ENCODE measurements at places on chromosomes 7 and 10.

GRCh38 chr7:67484244-67484751, 487.7 kb downstream of the TYW1 start:
- peak; percentile 1 for DNase-seq

DNA sequence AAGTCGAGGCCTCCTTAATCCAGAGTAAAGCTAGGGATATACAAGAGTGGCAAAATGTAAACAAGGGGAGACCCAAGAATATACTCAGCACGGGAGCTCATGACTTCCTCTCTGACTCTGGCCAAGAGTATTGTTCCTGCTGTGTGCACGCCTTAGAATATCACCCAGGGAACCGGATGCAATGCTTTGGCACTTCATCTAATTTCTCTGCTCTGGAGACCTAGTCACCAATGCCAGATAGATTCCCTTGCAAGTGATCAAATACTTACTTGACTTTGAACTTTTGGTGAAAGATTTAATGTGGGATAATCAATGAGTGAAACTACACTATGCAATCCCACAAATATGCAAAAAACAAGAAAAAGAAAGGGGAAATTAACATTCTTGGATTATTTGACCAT, 695.5 kb downstream of the INHBA start:
- no peak for DNase-seq

DNA sequence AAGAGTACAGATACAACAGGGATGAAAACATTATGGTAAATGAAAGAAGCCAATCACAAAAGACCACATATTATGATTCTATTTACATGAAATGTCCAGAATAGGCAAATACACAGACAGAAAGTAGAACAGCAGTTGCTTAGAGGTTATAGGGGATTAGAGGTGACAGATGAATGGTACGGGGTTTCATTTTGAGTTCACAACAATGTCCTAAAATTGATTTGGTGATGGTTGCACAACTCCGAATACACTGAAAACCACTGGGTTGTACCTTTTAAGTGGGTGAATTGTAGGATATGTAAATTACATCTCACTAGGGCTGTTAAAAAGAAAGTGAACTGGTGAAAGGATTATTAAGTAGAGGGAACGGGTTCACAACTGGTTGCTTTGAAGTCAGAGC, 76.3 kb upstream of the MRLN start:
- DNase-seq: no peak

GRCh38 chr7:133682364-133683181, 429.7 kb downstream of the EXOC4 start:
- DNase-seq: no peak

GRCh38 chr7:52017802-52018679, 701.4 kb upstream of the COBL start:
- DNase-seq: no peak

- DNase-seq: no peak
Measured at GRCh38 chr7:114008696-114009095, 89.9 kb upstream of the PPP1R3A start.

- peak; percentile 19 for DNase-seq
Measured at GRCh38 chr7:22726345-22726906, 574 bp upstream of the IL6 start.

GRCh38 chr10:75355706-75356105, 45.9 kb downstream of the ZNF503 start:
- DNase-seq: no peak

- DNase-seq: no peak
Measured at GRCh38 chr10:10055656-10056442, 961.8 kb upstream of the CELF2 start.

DNA sequence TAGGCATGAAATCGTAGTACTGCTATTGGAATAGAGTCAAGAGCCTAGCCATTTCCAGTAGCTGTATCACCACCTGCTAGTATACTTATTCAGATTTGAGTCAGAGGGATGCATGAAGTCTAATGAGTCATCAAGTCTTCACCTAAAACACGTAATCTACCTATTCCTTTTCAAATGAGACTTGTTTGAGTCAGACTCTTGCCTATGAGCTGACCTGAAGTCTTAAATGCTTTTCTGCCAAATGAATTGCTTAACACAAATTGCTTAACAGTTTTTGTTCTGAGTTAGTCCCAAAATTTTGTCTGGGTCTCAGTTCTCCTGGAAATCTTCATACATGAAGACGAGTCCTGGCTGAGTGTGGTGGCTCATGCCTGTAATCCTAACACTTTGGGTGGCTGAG, 165.2 kb downstream of the GNAT3 start:
- DNase-seq: no peak

DNA sequence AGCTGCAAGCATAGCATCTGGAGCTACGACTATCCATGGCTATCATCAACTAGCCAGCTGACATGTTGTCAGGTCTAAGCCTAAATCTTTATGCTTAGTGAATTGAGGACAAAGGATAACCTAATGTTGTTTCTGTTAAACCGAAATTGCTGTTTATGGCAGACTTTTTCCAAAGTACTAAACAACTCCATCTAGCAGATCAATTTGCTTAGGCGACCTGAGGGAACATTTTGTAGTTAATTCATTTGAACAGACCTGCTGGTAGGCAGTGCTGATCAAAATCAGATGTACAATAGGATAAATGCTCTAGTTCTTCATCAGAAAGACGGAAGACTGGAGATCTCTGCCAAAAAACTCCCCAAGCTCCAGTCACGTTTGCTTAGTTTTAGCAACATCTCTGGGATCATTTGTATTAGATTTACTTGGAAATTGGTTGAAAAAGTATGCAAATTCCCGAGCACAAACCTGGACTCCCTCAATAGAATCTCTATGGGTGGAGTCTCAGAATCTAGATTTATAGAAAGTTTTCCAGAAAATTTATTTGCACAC, 301.6 kb upstream of the NRP1 start:
- DNase-seq: no peak

- no peak for DNase-seq
Measured at GRCh38 chr10:6151087-6151977, 51.4 kb upstream of the PFKFB3 start.

GRCh38 chr10:106355450-106355849, 809.1 kb downstream of the SORCS1 start:
- no peak for DNase-seq

GRCh38 chr10:11521860-11522259, 89.6 kb downstream of the USP6NL start:
- DNase-seq: no peak

DNA sequence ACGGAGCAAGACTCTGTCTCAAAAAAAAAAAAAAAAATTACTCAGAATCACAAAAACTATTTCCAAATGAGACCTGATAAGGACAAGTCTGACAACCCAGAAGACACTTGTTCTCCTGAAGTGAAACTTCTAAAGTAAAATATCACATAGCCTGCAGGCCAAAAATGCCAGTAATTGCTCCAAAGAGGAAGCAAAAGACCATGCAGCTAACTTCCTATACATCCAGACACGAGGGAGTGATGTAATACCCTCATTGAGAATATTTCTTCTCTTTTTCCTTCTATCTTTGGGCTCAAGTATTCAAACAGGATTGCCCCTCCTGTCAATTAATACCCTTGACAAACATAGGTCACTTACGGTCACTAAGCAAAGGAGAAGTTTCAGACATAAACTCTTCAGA, 31.2 kb downstream of the ARMH3 start:
- DNase-seq: no peak

DNA sequence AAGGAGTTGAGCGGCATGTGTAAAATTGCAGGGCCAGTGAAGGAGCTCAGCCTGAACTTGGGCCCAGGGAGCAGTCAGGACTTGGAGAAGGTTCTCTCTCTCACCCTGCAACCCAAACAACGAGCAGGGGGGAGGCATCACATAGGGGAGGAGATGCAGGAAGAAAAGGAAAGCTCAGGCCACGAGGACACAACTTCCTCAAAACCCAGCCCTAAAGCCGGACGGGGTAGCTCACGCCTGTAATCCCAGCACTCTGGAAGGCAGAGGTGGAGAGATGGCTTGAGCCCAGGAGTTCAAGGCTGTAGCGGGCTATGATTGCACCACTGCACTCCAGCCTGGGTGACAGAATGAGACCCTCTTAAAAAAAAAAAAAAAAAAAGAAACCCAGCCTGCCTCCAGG, 629.1 kb downstream of the PARD3 start:
- no peak for DNase-seq

DNA sequence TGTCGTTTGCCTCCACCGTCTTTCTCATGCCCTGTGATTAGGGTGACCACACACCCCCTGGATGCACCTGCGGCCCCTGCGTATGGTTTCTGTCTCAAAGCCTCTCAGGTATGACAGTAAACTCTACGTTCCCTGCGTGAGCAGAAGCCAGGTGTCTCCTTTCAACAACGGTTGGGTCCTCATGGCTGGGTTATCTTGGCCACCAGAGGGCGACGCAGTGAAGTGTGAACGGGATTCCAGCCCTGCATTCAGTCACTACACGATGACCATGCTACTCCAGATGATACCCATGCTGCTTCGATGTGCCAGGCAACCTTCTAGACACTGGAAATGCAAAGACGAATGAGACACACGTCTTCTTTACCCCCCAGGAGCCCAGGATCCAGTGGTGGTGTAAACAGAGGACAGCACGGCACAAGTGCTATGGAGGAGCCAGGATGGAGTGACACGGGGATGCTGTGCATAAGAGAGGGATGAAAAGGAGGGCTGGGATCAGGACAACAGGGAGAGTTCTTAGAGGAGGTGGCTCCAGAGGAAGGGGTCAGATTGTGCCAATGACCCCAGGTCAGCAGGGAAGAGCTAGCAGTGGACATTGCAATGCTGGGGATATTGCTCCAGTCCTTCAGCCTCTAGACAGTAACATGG, 228.1 kb upstream of the PFKP start:
- peak; percentile 25 for DNase-seq

- DNase-seq: no peak
Measured at GRCh38 chr10:45418417-45418848, 44.4 kb downstream of the ALOX5 start.

- no peak for DNase-seq
Measured at GRCh38 chr7:111005445-111005844, 85.5 kb upstream of the LRRN3 start.

- DNase-seq: no peak
Measured at GRCh38 chr10:100554902-100555301, 19.2 kb downstream of the HIF1AN start.

DNA sequence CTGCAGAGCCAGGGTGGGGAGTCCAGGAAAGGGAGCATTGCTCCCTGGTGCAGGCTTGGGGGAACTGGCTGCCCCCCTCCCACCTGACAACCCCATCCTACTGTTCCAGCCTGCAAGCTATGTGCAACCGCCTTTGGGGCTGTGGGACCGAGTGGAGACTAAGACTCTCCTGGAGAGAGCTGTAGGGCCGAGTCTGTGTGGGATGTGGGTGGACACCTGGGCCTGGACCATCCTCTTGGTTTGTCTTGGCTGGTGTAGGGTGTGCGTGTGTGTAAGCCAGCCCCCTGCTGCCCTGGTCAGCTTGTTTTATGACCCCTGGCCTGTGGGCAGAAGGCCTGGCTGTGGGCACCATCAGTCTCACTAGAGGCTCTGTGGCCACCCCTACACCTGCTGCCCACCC, 1.6 kb upstream of the RAMP3 start:
- no peak for DNase-seq

DNA sequence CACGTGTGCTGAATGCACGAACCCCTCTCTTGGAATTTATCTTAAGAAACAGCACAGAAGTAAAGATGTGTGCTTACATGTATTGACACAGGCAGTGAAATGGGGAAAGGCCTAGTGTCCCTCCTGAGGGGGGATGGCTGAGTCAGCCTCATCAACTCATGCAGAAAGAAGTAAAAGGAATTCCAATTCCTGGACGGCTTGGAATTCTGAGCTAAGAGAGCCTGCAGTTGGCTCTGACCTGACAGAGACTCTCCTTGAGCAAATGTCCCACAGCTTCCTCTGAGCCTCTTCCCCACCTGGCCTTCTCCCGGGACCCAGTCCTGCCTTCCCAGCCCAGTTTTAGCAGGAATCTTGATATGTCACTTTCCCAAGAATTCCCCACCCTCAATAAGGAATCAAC, 542.4 kb upstream of the ADARB2 start:
- DNase-seq: no peak

- DNase-seq: peak; percentile 47
Measured at GRCh38 chr7:143240291-143241168, 18.7 kb downstream of the TAS2R40 start.

DNA sequence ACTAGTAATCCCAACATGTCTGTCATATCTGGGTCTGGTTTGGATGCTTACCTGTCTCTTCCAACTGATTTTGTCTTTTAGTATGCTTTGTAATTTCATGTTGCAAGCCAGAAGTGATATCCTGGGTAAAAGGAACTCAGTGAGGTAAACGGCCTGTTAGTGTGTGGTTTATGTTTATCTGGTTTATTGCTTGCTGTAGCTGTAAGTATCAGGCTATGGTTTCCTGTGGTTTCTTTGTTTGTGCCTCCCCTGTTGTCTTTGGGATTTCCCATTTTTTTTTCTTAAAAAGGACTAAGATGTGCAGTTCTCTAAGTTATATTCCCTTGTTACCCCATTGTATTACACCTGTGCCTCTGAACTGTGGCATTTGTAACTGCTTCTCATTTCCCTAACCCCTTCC, 323.5 kb upstream of the POM121L12 start:
- no peak for DNase-seq

DNA sequence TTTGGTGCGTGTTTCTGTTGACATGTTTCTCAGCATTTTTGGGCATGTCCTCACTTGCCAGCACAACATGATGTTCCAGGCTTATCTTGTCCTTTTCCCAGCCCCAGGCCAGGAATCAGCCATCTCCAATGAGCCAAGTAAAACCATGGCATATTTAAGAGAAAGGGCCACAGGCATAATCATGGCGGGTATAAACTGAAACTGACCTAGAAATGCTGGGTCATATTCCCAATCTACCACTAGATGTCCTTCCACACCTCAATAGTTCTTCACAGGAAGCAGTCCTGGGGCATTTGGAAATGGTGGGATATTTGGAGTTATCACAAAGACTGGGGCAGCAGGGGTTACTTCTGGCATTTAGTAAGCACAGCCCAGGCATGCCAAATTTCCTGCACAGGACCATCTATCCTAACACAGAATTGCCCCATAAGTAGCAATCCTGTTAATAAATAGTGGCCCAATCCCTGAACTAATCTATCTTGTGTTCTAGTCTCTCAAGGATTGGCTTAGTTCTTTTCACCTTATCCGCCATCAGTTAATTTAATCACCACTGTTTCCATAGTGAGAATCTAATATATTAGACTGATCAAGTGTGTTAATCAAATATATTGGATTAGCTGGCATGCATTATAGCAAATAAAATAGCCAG, 101.6 kb downstream of the NPSR1 start:
- no peak for DNase-seq

All from activated T-cell treated with anti-CD3 and anti-CD28 coated beads for 48 hours (primary cell).